Thoracic aorta (tissue), 2 donors: ENCODE measurements at places on chromosomes 7 and 10.
A peak's percentile ranks its signal among the peaks of the same experiment; 100 is the strongest.

DNA sequence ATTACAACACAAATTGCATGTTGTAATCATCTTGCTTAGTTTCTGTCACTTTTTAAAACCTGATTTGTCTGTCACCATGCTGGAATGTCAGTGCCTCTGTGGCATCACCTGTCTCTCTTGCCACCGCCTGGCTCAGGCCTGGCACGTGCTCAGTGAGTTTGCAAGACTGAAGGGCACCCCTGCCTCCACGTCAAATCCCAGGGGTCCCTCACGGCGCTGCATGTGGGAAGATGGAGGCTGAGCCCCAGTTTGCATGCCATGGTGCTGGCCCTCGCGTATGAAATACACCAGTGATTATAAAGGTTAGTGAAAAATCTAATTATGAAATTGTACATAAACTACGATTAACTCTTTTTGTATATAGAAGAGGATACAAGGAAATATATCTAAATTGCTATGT, 51.9 kb upstream of the VIPR2 start:
- no peak overlapping the region for H3K27ac ChIP-seq
- no peaks in the 10 kb centered on the region for H3K4me1 ChIP-seq
- no peaks in the 10 kb centered on the region for H3K27me3 ChIP-seq
- no peak for DNase-seq
- H3K4me3 ChIP-seq = no peak overlapping the region
- no peaks in the 10 kb centered on the region for H3K36me3 ChIP-seq

- H3K27ac ChIP-seq = peak overlapping the region; percentile 99
- H3K27me3 ChIP-seq = no peaks in the 10 kb centered on the region
- H3K4me3 ChIP-seq = peak overlapping the region; percentile 81
- H3K36me3 ChIP-seq = no peaks in the 10 kb centered on the region
- no peak for DNase-seq
Measured at GRCh38 chr10:86759073-86759672, 2.8 kb downstream of the BMPR1A start.

DNA sequence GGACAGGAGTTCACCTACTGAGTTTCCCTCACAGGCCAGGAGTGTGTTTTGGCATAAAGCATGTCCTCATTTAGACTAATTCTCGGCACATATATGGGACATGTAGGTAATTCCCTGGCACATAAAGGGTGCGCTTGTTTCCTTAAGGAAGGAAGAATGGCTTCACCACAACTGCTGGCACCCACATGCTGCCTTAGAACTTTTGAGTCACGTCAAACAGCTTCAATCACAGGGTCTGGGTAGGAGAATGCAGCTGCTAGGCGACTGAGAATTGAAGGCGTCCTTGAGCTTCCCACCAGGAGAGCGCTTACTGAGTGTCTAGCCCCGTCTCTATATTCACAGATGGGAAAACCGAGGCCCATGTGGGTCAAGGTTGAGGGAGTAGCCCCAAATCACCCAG, 146.1 kb downstream of the CHN2 start:
- no peaks in the 10 kb centered on the region for H3K27me3 ChIP-seq
- H3K4me3 ChIP-seq = no peak overlapping the region
- peaks cover 14% of the 10 kb centered on the region for H3K4me1 ChIP-seq

DNA sequence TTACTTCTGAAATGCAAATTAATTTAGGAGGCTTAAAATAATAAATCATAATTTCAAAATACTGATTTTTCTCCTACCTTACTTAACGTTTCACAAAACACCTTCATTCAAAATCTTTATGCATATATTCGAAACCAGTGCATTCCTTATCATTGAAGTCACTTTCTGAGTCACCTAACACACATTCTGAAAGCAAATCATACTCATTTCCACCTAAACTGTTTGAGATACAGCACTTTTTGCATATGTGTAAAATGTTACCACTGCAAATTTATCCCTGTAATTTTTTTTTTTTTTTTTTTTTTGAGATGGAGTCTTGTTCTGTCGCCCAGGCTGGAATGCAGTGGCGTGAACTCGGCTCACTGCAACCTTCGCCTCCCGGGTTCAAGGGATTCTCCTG, 15.7 kb downstream of the PPP3CB start:
- no peak for DNase-seq
- H3K4me1 ChIP-seq = peaks cover 5% of the 10 kb centered on the region
- H3K27me3 ChIP-seq = no peaks in the 10 kb centered on the region
- H3K27ac ChIP-seq = no peak overlapping the region
- H3K4me3 ChIP-seq = no peak overlapping the region

GRCh38 chr10:13633689-13634088, 46.9 kb downstream of the PRPF18 start:
- no peaks in the 10 kb centered on the region for H3K27me3 ChIP-seq
- DNase-seq = no peak
- peaks cover 3% of the 10 kb centered on the region for H3K36me3 ChIP-seq
- peak overlapping the region; percentile 53 for H3K27ac ChIP-seq
- H3K4me1 ChIP-seq = peaks cover 4% of the 10 kb centered on the region

- H3K4me1 ChIP-seq = no peaks in the 10 kb centered on the region
- no peaks in the 10 kb centered on the region for H3K36me3 ChIP-seq
- no peak overlapping the region for H3K4me3 ChIP-seq
- peaks cover 7% of the 10 kb centered on the region for H3K27me3 ChIP-seq
- DNase-seq = no peak
Measured at GRCh38 chr10:101071267-101071884, 9.6 kb downstream of the KAZALD1 start.

GRCh38 chr10:56874950-56875349, 513.9 kb upstream of the ZWINT start:
- no peak overlapping the region for H3K4me3 ChIP-seq
- no peak overlapping the region for H3K27ac ChIP-seq
- no peaks in the 10 kb centered on the region for H3K27me3 ChIP-seq
- no peaks in the 10 kb centered on the region for H3K36me3 ChIP-seq
- DNase-seq = no peak

- peaks cover 15% of the 10 kb centered on the region for H3K4me1 ChIP-seq
- H3K27me3 ChIP-seq = no peaks in the 10 kb centered on the region
- H3K27ac ChIP-seq = no peak overlapping the region
- no peaks in the 10 kb centered on the region for H3K36me3 ChIP-seq
Measured at GRCh38 chr10:91709394-91709798, 76.5 kb upstream of the PPP1R3C start.

GRCh38 chr10:86388119-86388704, 21.6 kb upstream of the GRID1 start:
- H3K27me3 ChIP-seq = no peaks in the 10 kb centered on the region
- H3K36me3 ChIP-seq = no peaks in the 10 kb centered on the region
- no peak overlapping the region for H3K27ac ChIP-seq
- peaks cover 10% of the 10 kb centered on the region for H3K4me1 ChIP-seq

DNA sequence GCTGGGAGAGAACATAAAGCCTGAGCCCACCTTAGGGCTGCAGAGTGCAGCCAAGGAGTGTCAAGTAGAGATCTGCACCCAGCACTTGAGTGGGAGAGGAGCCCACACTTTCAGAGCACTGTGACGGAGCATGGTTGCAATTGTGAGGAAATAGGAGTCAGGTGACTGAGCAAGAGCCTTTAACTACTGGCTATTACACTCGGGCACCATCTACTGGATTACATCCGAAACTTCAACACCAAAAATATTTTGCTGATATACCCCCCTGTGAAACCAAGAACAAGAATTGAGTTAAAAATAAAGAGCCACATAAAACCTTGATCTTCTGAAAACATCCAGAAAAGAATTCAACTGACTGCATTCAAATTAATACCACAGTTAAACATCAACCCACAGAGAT, 657.9 kb downstream of the NXPH1 start:
- H3K27me3 ChIP-seq = no peaks in the 10 kb centered on the region
- H3K36me3 ChIP-seq = no peaks in the 10 kb centered on the region
- no peak overlapping the region for H3K27ac ChIP-seq
- no peaks in the 10 kb centered on the region for H3K4me1 ChIP-seq

DNA sequence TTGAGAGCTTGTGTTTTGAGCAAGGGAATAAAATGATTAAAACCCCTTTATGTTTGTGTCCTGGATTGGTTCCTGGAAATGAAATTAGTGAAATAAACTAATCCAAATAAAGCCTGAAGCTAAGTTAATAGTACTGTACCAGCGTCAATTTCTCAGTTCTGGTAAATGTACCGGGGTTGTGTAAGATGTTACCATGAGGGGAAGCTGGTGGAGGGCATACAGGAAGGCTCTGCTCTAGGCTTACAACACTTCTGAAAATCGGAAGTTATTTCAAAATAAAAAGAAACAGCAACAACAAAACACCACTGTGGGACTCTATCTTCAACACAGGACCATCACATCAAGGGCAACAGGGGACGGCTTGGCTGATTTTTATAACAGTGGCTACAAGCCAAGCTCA, 257.0 kb downstream of the CREB5 start:
- H3K4me1 ChIP-seq = no peaks in the 10 kb centered on the region
- H3K27ac ChIP-seq = no peak overlapping the region
- H3K36me3 ChIP-seq = no peaks in the 10 kb centered on the region
- no peak overlapping the region for H3K4me3 ChIP-seq

DNA sequence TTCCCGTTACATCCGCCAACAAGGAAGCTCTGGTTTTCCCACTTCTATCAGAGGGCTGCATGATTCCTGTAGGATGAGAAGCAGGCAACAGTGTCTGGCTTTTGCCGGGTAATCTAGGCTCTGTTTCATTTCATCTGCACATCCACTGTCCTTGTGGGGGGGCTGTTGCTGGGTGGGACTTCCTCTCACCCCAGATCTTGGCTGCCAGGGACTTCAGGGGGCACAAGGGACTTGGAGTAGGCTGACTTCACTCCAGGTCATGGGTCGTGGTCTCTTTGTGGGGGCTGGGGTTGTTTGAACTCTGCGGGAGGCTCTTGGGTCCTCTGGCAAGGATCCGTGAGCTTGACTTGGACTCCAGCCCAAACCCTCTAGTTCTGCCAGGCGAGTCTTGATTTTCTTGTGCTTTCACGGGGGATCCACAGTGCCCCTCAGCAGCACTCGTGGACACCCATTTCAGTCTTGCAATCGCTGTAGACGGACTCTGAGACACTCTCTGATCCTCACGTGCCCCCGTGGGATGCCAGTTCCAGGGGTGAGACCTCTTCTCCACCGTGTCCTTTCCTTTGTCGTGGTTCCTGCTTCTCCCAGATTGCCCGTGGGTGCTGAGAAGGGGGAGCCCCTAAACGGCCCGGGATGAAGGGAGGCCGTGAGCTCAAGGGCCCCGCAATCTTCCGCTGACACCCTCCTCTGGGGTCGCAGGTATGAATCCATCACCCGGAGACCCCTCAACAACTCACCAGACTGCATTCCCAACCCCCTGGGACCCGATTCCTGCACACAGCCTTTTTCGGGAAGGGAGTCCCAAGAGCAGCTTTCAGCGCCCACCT, 21.4 kb upstream of the ZNF273 start:
- H3K36me3 ChIP-seq = no peaks in the 10 kb centered on the region
- no peak for DNase-seq
- H3K27ac ChIP-seq = no peak overlapping the region
